ENCODE measurements at places on chromosomes 11 and 22.

GRCh38 chr22:44572414-44573207 lies 74.6 kb upstream of the RTL6 start:
- DNase-seq = no peak

GRCh38 chr11:86523738-86524619 lies 148.4 kb downstream of the ME3 start:
- DNase-seq = peak; percentile 75

DNA sequence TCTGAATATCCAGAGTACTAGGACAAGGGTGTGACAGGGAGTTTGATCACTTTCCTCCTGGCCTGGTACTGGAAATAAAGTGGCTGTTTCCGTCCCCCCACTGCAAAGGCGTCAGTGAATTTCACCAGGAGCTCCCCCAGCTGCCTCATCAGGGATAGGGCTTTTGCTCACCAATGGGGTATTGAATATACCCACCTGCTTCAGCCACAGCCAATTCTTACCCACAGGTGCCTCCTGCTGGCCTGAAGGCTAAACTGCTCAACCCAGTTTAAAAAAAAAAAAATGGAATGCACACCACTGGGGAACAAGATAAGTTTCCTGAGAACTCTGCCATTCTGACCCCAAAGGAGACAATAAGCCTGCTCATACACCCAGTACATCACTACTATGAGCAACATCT lies 65.3 kb upstream of the MS4A8 start:
- no peak for DNase-seq

DNA sequence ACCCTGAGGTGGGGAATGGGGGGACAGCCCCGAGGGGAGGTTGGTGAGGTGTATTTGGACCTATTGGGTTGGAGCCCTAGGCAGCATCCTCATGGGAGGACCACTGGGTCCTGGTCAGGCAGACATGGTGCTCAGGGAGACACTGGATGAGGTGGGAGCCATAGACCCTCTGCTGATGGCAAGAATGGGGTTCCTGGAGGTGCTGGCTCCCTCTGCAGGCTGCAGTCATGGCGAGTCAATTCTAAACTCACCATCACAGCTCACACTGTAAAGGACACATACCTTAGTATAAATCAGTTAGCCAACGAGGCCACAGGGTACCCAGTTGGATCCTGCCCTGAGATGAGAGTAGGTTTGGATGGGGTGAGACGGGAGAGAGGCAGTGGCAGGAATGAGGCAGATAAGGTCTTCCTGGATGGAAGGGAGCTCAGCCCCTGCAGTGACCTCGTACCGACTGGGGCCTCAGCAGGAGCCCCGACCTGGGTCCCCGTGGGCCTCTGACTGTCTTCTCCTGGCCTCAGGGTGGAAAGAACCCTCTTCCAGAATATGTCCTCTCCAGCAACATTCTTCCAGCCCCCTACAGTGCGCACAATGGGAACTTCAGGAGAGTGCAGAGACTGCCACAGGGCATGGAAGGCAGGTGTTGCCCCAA lies 1.7 kb upstream of the GAB4 start:
- DNase-seq = no peak

DNA sequence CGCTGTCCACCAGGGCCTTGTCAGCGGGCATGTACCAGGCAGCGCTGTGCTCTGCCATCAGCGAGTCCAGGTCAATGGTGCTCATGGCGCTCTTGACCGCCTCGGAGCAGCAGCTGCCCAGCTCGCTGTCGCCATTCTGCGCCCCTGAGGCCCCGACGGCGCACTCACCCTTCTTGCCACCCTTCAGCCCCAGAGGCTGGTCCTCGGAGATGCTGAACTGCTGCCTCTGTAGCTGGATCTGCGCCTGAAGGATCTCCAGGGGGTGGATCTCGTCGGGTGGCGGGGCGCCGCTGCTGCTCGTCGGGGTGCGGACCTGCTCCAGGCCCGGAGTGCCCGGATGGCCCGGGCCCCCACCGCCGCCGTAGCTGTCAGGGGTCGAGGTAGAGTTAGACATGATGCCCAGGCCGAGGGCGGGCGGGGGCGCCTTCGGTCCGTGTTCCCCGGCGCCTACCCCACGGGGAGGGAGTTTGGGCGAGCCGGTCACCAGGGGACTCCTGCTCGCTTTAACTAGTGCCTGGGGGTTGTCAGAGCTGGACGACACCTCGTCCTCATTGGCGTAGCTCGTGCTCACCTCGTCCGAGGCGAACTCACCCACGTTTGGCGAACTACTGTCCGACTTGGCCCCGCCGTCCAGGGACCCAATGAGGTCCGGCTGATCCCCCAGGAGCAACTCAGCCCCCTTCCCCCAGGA lies 4.6 kb downstream of the MN1 start:
- DNase-seq = no peak

GRCh38 chr11:78081583-78081982 lies 1.9 kb upstream of the NDUFC2 start:
- DNase-seq = no peak

GRCh38 chr11:102138670-102139069 lies 28.4 kb downstream of the YAP1 start:
- DNase-seq = no peak

Measured in AG08396 (cell line).